Small intestine (tissue), 16 donors: ENCODE measurements at places on chromosomes 12 and 14. TPM values are rescaled to one million over a fixed set of nuclear protein-coding genes. Genes with fewer than 3 reads are reported as not detected.

GRCh38 chr14:67705211-67705610 is 3.5 kb downstream of the RDH12 start:
- no peak for DNase-seq

GRCh38 chr12:82596483-82596882 is 90.2 kb upstream of the TMTC2 start:
- DNase-seq, result no peak

The EMP1 gene
- 18.1 TPM for polyA plus RNA-seq

DNA sequence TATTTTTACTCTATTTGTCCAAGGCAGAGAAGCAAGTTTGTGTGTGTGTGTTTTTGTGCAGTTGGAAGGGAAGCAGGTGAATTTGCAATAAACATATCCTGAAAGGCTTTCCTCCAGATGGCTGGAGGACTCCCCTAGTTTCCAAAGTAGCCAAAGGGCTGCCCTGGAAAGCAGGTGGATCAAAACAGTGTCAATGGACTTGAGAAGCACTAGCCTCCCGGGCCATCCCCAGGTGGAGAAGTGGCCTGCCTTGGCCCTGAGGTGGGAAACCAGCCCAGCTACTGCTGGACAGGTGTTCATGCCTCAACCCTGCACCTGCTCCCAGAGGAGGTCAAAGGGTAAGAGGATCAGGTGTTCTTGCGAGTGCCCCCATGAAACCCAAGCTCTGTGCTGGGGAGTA is 1046.9 kb downstream of the VRK1 start:
- no peak for DNase-seq

GRCh38 chr12:43841253-43841652 is 5.4 kb downstream of the TMEM117 start:
- no peak for DNase-seq

DNA sequence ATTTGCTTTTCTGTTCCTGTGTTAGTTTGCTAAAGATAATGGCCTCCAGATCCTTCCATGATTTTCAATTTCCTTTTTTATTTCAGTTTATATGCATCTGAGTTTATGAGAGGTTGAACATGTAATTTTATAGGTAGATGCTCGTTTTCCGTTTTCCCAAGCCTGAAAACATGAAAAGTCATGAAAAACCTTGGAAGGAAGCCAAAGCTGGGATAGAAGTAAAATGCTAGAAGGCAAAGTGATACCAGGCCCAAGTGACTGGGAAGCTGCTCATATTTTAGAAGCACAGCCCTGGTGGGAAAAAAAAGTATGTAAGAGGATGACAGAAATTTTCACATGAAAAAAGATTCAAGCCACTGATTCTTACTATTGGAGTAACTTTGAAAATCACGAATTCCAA is 290.8 kb downstream of the PRKD1 start:
- DNase-seq, result no peak

DNA sequence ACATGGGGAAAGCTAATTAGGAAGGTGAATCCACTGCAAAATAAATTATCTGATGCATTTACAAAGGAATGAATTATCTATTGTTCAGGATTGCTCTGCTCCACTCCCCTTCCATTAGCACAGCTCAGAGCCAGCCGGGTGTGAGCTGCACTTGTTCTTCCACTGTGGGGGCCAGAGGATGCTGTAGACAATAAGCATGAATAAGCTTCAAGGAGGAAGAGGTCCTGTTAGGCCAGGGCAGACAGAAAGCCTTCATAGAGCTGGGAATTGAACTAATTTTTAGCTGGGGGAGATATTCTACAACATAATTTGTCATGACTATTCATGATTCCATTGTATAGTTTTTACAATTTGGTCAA is 137.6 kb upstream of the MAX start:
- DNase-seq, result no peak
